Stimulated activated CD8-positive, alpha-beta memory T cell treated with anti-CD3 and anti-CD28 coated beads, Interleukin-15, amount 100 ng/mL, for 4 hours (primary cell): ENCODE measurements at places on chromosomes 2 and 18.

GRCh38 chr2:27155069-27155520 lies 6.3 kb downstream of the TCF23 start:
- no peak for DNase-seq

GRCh38 chr2:46448641-46449040 lies 30.7 kb upstream of the TMEM247 start:
- no peak for DNase-seq

DNA sequence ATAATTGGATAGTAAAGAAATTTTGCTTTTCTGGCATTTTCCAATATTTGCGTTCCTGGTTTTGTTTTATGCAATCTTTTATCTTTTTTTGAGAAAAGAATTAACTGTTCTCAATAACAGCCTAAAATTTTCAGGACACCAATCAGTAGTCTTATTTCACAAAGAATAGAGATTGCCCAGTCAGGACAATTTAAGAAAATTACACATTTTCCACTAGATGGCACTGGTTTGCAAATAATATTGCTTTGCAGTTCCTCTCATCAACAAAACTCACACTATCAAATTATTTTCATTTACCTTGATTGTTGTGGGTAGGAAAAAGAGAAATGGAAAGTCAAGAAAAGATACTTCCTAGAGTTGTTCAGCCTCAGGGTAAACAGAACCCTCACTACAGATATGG lies 2.4 kb upstream of the RBM45 start:
- no peak for DNase-seq

- DNase-seq = no peak
Measured at GRCh38 chr2:185291035-185291647, 447.5 kb upstream of the FSIP2 start.
